Activated CD8-positive, alpha-beta memory T cell treated with anti-CD3 and anti-CD28 coated beads for 1 hour (primary cell): ENCODE measurements at places on chromosomes 3 and 15.

DNA sequence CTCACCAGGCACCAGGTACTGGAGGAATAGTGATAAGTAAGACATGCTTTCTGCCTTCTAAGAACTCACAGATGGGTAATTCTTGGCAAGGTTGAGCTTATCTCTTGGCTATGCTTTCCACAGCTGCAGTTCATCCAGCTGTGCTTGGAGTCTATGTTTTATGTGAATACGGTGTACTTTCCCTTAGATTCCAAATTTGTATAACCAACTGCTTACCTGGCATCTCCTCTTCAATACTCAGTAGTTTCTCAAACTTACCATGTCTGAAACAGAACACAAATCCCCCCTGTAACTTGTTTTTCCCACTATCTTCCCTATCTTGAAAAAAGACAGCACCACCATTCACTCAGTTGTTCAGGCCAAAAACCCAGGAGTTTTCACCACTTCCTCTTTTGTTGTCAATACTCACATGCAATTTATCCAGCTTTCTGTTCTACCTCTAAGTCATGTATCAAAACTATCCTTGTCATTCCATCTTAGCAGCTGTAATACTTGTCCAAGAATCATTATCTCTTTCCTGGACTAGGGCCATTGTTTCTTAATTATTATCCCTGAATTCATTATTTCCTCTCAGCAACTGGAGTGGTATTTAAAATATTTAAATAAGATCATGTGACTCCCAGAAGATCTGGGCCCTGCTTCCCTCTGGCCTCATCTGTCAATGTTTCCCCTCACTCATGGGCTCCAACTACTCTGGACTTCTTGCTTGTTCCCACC lies 32.6 kb downstream of the COL6A5 start:
- DNase-seq = no peak

DNA sequence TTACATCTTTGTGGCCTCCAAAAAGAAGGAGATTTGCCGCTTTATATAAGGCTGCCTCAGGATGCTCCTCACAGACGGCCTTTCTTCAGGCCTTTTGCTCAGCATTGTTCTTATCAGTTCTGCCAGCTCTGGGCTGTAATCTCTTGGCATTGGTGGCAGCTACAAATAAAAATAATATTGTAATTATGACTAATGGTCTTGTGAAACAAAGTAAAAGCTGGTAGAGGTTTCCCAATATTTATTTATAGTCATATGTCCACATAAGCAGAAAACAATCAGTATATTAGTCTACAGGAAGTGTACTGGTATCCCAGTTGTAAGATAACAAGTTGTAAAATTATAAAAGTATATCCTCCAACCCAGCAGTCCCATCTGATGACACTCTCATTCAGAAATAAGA lies 7.3 kb downstream of the NEK4 start:
- no peak for DNase-seq

- DNase-seq = no peak
Observed at GRCh38 chr3:128254967-128255366, 101.7 kb downstream of the EEFSEC start.

- DNase-seq = no peak
Observed at GRCh38 chr15:77608774-77609173, 23.9 kb downstream of the LINGO1 start.

GRCh38 chr15:79128556-79128955 lies 38.0 kb upstream of the RASGRF1 start:
- no peak for DNase-seq

DNA sequence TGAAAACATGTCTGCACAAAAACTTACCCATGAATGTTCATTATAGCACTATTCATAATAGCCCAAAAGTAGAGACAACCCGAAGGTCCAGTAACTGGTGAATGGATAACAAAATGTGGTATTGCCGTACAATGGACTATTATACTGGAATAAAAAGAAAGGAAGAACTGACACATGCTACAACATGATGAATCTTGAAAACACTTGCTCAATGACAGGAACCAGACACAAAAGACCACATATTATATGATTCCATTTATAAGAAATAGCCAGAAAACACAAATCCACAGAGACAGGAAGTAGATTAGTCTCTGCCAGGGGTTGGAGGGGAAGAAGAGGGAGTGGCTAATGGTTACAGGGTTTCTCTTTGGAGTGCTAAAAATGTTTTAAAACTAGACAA lies 18.3 kb downstream of the SHC4 start:
- DNase-seq = no peak
